ENCODE measurements at places on chromosomes 7 and 10.
A peak's percentile ranks its signal among the peaks of the same experiment; 100 is the strongest.

GRCh38 chr7:150448789-150449147 is 1.7 kb upstream of the GIMAP8 start:
- peak; percentile 84 for DNase-seq

GRCh38 chr10:47354165-47354564 is 6.0 kb downstream of the RBP3 start:
- DNase-seq = no peak

- no peak for DNase-seq
Observed at GRCh38 chr7:7795630-7796121, 77.3 kb upstream of the RPA3 start.

- DNase-seq = no peak
Observed at GRCh38 chr7:66778201-66778600, 37.7 kb downstream of the RABGEF1 start.

DNA sequence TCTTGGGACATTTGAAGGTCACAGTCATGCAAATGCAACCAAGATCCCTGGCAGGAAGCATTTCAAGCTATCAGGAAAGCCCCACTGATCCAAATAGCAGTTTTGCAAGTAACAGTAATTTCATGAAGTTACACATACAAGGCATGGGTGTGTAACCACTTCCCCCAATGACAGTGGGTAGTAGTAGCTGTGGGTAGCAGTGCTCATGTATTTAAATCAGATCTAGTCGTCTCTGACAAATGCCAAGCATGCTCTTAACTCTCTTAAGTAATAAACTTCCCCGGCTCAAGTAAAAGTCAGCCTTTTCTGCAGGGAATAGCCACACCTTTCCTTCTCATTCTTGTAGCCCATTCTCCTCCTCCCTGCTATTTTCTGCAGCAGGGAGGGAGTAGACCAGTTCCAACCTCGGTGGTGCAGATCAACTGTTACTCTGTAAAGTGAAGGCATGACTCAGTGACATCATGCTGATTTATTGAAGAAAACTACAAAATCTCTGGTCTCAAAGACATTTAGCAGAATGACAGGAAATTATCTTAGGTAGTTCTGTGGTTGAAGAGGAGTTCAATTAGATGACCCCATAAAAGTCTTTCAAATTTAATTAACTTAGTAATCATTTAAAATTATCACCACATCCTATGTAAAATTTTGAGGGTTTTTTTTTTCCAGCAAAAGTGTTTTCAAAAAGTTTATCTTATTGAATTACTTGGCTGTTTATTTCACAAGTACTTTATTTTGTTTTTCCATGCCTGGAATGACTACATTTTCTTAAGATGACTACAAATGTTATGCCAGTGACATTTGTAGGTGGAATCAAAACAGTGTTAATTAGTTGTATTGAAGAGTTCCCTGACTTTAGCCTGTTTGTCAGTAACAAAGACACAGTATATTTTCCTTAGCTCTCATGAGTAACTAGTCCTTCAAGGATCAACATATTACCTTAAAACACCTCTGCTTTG is 568.3 kb downstream of the INHBA start:
- DNase-seq = no peak

GRCh38 chr7:69889338-69889975 is 291.2 kb downstream of the AUTS2 start:
- DNase-seq = no peak

GRCh38 chr7:107044347-107045194 is at the start of gene PRKAR2B:
Gene PRKAR2B (plus strand): TSS chr7:107044705. CDS start chr7:107044908, 203 bp downstream.
- DNase-seq = peak; percentile 76

Data from right lobe of liver (tissue), 6 donors.